GM13976 (cell line): ENCODE measurements at places on chromosomes 3 and 15.

- DNase-seq = no peak
These were observed 103.5 kb downstream of the LIPC start for GRCh38 chr15:58535337-58535736.

GRCh38 chr3:53566461-53567145 is 72.2 kb downstream of the CACNA1D start:
- DNase-seq = no peak

DNA sequence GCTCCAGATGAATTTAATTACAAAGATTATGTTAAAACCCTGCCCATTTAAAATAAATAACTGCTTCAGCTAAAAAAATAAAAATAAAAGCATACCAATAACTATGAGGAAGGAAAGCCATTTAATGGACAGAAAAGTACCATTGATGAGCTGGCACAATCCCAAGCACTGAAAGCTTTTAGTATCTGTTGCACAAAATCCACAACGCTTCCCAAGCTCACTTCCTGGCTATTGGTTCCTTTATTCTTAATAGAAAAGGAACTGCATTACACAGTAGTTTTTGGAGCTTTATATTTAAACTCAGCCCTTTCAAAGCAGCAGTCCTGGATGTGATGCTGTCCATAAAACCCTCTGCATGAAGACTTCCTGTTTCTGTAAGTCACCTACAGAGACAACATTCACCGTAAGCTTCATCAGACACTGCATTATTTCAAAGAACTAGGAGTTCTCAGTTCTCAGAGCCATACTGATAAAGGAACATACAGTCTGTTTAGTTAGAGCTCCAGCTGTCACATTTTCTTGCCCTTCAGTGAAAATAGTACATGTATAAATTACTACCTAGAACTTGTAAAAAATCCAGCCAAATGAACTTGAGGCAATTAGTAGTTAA is 81.5 kb downstream of the CSNK1G1 start:
- DNase-seq = peak; percentile 28

DNA sequence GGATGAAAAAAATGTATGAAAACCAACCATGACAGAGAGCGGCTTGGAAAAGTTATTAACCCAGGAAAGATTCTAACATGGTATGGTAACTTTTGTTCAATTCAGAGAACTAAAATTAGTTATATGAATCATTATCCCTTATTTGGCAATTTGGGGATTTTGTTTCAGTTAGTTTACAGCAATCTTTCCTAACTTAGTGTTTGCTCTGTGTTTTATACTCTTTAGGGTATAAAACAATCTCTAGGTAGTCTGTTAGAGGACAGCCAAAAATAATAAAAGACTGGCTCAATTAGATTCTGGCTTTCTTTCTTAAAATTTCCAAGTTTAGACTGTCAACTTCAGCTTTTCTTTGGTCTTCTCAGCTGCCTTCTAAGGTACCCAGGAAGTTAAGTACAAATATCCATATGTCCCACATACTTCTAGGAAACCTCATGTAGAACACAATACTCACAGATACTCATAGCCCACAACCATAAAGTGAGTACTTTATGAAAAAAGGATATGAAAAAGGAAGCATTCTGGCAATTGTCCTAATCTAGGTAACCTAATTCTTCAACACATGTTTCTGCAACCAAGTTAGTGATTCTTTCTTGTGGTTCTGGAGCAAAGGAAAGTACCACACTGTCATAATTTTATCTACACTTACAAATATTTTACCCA is 849.3 kb downstream of the ROBO1 start:
- no peak for DNase-seq

- no peak for DNase-seq
These were observed 60.5 kb downstream of the LPP start for GRCh38 chr3:188214442-188214841.
